ENCODE measurements at places on chromosomes 6 and 20.

GRCh38 chr6:147216915-147217314 lies 12.7 kb downstream of the STXBP5 start:
- DNase-seq, result no peak

DNA sequence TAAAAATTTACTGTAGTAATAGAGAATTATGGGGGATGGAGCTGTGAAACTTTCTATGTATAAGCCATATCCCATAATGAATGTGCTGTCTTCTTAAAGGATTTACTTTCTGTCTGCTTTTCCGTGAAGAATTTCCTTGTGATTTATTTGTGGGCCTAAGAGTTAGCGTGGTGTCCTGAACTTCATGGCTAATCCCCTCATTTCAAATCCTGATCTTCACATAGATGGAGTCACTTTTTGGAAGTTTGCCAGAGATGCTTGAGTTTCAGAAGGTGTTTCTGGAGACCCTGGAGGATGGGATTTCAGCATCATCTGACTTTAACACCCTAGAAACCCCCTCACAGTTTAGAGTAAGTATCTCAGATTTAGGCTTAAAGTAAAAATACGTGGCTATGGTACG lies 19.4 kb upstream of the CLDN20 start:
- no peak for DNase-seq

DNA sequence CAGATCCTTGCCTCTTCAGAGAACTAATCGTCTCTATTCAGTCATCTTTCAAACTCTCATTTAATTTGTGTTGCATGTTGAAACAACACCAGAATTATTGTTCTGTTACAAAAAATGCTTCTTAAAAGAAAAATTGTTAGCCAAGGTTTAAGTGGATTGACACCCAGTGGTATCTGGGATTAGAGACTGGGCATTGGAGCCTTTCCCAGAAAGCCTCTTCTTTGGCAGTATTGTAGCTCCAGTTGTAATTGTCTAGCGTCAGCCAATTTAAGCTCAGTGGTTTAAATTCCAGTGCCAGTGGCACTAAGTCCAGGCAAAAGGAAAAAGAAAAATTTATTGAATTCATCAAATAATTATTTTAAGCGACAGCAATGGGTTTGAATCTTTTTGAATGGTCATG lies 801 bp downstream of the CCDC28A start:
- DNase-seq, result no peak

GRCh38 chr6:86715676-86716075 lies 221.7 kb upstream of the HTR1E start:
- DNase-seq, result no peak

GRCh38 chr6:140281236-140281635 lies 906.8 kb upstream of the CITED2 start:
- no peak for DNase-seq

GRCh38 chr20:42846784-42847490 lies 342.8 kb downstream of the PTPRT start:
- DNase-seq, result no peak

GRCh38 chr20:51462566-51463276 lies 79.8 kb downstream of the NFATC2 start:
- no peak for DNase-seq

- DNase-seq, result no peak
Observed at GRCh38 chr6:45655745-45656476, 278.2 kb upstream of the SUPT3H start.

- no peak for DNase-seq
Observed at GRCh38 chr6:123415844-123416468, 220.8 kb downstream of the TRDN start.

DNA sequence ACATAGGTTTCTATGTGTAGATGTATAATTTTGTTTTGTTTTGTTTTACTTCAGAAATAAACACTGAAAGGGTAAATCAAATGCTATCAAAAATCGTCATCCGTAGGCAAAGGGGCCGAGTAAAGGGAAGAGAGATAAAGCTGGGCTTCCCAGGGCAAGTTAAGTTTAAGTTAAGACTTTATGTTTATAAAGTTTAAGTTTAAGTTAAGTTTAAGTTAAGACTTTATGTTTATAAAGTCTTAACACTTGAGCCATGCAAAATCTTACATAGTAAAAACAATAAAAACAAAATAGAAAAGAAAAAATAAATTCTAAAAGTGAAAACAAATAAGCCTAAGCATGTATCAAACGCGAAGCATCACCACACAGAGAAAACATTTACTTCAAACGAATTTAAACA lies 216.1 kb upstream of the SYNDIG1 start:
- DNase-seq, result no peak

GRCh38 chr6:11460001-11460668 lies 77.4 kb upstream of the TMEM170B start:
- DNase-seq, result no peak

DNA sequence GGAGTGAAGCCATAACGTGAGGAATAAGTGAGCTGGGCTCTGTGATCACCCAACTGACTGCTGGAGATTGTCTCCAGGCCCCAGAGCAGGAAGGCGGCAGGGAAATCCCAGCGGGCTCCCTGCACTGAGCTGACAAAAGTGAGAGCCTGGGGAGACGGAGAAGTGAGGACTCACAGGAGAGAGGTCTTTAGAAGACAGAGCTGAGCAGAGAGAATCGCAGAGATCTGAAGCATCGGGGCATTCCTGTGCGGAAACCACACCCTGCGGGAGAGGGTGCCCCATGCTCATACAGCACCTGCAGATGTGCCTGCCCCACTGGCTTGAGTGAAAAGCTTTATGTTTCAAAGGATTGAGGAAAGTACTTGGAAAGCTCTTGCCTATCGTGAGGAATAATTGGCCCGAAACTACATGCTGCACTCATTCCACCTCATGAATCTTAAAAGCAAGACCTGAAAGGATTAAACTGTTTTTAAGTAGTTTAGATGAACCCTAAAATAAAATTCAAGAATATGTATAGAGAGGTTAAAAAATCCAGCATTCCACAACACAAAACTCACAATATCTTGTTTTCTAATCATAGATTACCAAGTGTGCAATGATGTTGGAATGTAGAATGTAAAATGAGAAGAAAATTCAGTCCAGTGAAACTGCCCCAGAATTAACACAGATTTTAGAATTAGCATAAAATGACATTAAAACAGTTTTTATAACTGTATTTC lies 17.7 kb upstream of the THBS2 start:
- DNase-seq, result no peak

DNA sequence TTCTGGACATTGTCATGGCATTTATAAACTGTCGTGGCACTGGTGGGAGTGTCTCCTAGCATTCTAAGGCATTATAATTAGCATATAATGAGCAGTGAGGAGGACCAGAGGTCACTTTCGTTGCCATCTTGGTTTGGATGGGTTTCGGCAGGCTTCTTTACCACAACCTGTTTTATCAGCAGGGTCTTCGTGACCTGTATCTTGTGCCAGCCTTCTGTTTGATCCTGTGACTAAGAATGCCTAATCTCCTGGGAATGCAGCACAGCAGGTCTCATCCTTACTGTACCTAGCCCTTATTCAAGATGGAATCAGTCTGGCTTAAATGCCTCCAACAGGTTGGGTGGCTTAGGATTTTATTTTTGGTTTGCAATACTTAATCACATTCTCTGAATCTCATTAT lies 142.7 kb upstream of the GGTLC1 start:
- no peak for DNase-seq

DNA sequence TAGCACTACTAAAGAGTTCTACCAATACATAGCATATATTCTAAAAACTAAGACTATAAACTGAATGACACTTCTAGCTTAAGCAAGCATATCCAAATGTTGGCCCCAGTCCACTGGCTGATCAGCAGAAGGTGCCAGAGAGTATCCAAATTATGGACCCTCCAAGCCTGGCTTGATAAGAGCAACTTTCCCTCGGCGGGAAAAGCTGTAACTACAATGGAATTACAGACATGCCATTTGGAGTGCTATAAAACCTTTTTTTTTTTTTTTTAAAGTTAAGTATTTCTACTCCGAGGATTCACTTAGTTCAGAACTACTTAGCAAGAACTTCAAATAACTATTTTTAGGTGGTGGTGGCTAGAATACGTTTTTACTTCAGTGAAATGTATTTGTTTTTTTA lies 94.6 kb downstream of the EPB41L2 start:
- DNase-seq, result no peak

DNA sequence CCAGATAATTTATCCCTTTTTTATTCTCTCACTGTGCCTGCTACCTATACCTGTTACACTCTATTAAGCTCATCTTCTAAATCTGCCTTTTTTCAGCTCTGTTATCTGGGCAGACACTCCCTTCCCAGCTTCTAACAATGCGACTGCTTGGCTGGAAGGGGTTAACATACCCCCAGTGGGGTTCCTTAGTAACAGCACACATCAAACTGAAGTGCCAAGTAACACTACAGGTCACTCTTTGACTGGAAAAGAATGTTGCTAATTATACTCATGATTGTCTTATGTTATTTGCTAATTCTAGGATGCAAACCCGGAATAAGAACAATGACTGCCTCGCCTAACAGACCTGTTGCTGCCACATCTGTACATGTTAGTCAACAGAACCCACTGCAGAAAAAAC lies 203.5 kb downstream of the EPM2A start:
- DNase-seq, result no peak

DNA sequence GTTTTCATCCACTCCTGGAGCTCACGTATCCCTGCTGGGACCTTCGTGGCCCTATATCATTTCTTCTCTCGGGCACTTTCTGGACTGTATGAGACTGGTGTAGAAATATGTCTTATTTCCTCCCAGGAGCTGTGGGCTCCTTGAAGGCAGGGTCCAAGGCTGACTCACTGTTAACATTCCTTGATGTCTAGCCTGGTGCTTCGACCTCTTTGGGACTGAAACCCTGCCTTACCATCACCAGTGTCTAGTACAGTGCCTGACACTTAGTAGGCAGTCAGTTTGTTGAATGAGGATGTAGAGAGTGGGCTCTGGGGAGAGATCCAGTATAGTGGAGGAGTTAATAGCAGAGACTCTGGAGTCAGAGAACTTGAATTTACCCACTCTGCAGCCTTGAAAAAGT lies 23.6 kb downstream of the POFUT1 start:
- DNase-seq, result no peak

GRCh38 chr6:5986861-5987260 lies 19.9 kb downstream of the NRN1 start:
- DNase-seq, result no peak

GRCh38 chr6:166575205-166575604 lies 11.3 kb downstream of the RAMACL start:
- no peak for DNase-seq

GRCh38 chr20:35277531-35278395 lies at the start of gene MMP24OS:
TSS of gene MMP24OS (minus strand) at chr20:35278122. CDS start at chr20:35277929, 193 bp downstream.
- peak; percentile 90 for DNase-seq

DNA sequence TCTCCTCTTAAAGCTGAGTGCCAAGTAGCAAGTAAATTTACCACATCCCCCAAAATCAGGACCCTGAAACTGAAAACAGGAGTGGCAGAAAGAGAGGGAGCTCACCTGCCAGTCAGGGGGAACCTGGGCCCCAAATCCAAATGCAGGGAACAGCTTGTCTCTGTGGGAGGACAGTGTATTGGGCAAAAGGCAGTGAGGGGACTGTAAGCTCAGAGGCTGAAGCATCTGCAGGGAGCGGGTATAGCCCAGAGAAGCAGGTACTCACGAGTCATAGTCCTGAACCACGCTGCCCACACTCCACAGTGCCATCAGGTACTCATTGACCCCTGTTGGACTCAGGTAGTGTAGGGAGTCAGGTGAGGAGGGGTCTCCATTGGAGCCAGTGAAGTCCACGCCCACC lies 15.0 kb downstream of the SPAG4 start:
- DNase-seq, result no peak

- DNase-seq, result no peak
Observed at GRCh38 chr20:42361402-42361970, 743.3 kb upstream of the CHD6 start.

GRCh38 chr6:81766482-81767069 lies 14.1 kb upstream of the TENT5A start:
- no peak for DNase-seq

- DNase-seq, result no peak
Observed at GRCh38 chr20:31984981-31985471, 17.1 kb downstream of the XKR7 start.

- no peak for DNase-seq
Observed at GRCh38 chr6:16375843-16376242, 137.5 kb downstream of the GMPR start.

DNA sequence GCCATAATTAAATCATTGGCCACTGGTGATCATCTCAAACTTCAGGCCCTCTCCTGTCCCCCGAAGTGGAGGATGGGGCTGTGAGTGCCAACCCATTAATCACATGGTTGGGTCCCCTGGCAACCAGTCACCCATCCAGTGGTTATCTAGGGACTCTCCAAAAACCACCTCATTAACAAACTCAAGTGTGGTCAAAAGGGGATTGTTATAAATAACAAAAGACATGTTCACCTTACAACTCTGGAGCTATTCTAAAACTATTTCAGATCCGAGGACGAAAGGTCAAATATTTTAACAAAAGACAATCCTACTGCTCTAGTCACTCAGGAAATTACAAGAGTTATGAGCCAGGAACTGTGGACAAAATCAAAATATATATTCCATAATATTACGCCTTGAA lies 95.5 kb upstream of the PRND start:
- no peak for DNase-seq

GRCh38 chr6:49841424-49841823 lies 24.9 kb downstream of the CRISP1 start:
- no peak for DNase-seq

DNA sequence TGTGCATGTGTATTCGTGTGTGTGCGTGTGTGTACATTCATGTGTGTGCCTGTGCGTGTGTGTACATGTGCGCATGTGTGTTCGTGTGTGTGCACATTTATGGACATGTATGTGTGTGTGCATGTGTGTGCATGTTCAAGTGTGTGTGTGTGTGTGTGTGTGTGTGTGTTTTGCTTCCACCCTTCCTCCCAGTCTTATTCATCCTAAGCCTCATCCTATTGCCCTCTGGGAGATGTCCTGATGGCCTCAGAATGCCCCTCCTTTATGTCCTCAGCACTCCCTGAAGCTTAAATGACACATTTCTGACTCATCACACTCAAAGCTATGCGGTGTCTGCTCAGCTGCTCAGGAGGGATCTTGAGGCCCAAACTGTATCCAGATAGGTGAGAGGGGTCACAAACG lies 76.6 kb upstream of the CCDC167 start:
- DNase-seq, result no peak

- no peak for DNase-seq
Observed at GRCh38 chr20:17827759-17828559, 128.2 kb downstream of the BANF2 start.

Data from activated T-helper 2 cell treated with anti-CD3 and anti-CD28 coated beads, Interferon-gamma antibody, Interleukin-2, Interleukin-4, amounts not matched to agents 10 μg/mL and 5 μg/mL and 100 μg/mL, durations not matched to agents 14 hours and 24 hours and 36 hours (primary cell).